Fibroblast of skin of right quadriceps (primary cell): ENCODE measurements at places on chromosomes 6 and 20.

GRCh38 chr6:167956491-167956890, 41.0 kb upstream of the KIF25 start:
- DNase-seq = no peak

GRCh38 chr6:7144872-7145584, 37.3 kb downstream of the RREB1 start:
- no peak for DNase-seq

DNA sequence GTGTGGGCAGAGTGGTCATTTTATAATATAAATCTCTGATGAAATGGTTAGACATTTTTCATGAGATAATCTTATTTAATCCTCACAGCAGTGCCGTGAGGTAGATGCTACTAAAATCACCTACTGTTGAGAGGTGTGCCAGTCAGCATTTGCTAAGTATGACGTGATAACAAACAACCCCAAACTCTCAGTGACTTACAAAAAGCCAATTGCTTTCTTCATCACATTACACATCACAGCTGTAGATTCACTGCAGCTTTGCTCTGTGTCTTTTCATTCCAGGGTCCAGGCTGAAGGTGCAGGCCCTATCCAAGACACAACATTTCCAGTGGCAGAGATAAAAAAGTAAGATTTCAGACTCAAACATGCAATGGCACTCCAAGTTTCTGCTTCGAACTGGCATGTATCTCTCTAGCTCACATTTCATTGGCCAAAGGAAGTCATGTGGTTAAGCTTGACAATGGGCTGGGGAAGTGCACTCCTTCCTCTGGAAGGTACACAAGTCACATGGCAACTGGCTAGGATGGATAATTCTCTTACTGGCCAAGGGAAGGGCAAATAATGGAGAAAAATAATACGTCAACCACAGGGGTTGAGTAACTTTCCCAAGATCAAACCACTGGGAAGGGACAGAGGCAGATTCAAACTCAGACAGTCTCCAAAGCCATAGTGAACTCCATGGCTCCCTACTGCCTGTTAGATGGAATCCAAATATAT, 69.5 kb upstream of the EPB41L1 start:
- DNase-seq = no peak

GRCh38 chr6:170583756-170584180, 669 bp downstream of the PDCD2 start:
- no peak for DNase-seq

DNA sequence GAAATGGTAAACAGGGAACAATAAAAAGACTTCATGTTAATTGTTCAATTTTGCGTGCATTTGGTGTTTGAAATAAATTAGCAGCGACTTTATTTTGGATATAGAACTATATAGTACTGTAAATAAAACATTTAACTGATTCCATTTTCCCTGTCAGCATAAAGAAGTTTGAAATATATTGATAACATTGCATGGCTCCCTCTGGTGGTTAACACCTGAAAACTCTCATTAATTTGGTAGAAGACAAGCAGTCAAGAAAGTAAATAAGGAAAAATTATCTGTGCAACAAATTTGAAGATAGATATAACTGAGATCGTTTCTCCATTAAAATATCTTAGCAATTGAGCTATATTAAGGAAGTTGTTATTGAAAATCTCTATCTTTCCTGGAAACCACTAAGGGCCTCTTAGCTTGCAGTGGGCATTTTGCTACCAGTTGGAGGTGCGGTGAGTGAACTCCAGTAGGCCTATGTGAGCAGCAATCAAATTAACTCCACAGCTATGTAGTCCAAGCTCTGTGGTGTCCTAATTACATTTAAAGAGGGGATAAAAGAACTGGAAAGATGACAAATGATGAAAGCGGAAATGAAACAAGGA, 435.7 kb upstream of the FKBP1C start:
- no peak for DNase-seq

DNA sequence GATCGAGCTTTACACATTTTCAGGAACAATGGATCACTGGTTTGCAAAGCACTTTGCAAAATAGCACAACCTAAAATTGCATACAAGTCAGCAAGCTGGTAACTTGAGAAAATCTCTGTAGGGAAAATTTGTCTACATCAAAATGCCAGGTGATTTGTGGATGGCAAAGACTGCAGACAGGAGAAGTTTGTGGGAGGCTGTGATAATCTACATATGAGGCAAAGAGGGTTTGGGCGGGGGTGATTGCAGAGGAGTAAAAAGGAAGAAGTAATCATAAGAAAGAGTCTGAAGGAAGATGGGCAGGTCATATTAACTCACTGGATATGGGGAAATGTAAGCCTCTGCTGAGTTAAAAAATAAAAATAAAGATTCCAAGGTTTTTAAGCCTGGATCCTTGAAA, 166.3 kb upstream of the STXBP5 start:
- no peak for DNase-seq

DNA sequence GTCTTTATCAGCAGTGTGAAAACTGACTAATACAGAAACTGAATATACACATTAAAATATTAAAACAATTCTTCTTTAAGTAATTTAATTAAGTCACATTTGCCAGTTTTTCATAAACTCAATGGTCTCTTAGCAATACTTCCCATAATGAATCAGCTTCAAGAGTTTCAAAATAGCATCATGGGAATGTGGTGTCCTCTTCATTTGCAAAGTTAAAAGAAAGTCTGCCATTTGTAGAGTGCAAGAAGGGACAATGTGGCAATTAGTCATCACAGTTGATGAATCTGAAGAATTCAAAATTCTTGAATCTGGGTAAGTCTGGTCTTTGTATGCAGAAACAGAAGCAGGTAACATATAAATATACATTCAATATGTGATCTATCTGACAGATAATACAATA, 38.7 kb downstream of the SYNE1 start:
- DNase-seq = peak; percentile 8

DNA sequence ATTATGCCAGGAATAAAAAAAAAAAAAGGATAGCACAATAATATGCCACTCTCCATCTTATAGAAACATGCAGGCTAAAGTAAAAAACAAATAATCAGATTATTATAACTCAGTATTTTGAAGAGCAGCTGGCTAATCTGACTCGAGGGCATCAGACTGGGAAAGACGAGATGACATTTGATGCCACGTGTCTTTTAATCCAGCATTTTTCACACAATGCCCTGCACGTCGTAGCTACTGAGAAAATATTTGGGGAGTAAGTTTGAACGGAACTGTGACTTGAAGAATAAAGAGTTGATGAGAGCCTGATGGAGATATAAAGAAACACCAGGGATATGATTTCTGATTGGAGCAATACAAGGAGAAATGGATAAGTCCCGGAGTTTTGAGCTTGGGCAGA, 237.7 kb downstream of the ARID1B start:
- no peak for DNase-seq

GRCh38 chr6:85050149-85050548, 285.8 kb upstream of the TBX18 start:
- DNase-seq = peak; percentile 18

DNA sequence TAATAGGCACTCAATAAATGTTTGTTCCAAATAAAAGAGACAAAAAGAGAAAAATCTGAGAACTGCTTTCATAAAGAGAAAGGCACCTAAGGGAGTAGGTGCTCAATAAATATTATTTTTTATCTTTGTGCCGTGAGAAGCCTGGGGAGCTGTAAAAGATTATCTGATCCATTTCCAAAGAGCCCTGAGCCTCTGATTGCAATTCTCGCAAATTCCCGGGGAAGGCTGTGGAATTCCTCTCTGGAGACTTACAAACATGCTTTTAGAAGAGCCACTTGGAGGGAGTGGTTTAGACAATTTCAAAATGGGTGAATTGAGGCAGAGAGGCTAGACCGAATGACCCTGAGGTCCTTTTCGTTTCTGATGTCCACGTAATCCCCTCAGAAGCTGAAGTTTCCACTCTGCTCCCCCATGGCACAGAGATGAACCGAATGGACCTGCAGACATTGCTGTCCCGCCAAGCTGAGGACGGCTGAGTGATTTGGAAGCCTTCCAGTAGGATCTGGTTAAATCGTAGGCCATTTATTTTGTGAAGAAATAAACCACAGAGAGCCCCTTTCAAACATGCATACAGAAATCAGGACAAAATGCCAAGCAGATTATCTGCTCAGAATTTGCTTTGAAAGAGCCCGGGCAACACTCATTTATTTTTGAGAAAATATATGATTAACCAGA, 77.8 kb downstream of the PKHD1 start:
- DNase-seq = no peak

DNA sequence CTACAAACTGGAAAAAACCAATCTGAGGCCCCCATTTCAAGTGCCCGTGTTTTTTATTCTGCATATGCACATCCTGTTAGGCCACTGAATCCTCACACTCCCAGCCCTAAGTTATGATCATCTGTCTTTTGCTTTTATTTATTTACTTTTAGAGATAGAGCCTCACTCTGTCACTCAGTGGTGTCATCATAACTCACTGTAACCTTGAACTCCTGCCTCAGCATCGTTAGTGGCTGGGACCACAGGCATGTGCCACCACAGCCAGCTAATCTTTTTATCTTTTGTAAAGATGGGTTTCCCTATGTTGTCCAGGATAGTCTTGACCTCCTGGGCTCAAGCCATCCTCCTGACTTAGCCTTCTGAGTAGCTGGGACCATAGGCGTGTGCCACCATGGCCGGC, 29.6 kb upstream of the CLDN20 start:
- no peak for DNase-seq

DNA sequence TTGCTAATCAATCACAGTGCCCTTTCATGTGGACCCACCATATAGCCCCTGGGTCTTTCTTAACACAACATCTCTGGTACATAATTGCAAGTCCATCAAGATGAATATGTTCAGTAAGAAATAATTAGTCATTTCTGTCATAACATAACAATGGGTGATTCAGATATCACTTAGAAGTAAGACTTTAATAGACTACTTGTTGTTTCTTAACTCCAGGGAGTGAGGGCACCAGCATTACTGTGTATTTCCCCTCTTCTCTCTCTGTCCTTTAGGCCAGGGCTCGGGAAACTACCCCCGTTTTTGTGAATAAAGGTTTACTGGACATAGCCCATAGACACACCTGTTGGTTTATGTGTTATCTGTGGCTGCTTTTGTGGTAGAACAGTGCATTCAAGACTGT, 123.5 kb downstream of the SLC24A3 start:
- DNase-seq = no peak

DNA sequence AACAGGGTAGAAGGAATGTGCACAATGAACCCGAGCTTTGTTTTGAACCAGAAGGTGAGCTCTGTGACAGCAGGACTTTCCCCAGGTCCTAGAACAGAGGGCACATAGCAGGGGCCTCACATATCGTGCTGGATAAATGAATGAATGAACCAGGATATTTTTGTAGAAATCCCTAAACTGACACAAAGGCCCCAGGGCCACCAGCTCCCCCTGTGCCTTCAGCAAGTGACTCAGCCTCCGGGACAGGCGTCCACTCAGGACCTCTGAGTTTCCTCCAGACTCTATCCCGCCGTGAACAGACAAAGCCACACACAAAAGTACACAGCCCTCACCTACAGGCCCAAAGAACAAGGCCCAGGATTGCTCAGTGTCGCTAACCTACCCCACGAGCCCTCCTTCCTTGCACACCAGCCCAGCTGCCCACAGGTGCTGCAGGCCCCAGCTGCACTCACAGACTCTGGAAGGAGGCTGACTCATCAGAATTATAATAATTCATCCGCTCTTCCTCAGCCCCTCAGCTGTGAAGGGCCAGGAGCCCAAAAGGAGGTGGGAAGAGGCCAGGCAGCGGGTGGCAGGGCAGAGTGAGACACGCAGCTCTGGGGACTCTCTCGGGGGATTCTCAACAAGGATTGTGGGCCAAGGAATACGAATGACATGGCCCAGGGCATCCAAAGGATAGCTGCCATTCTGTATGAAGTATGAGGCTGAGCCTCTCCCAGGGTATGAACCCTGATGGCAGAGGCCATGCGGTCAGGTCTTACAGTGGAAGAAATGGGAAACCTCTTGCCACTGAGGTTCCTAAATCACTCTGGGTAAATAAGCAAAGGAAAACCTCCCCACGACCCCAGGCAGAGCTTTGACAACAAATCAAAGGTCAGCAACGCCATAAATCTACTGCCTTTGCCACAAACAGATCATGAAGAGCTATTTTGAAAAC, 40.9 kb downstream of the SUMO4 start:
- DNase-seq = peak; percentile 27

- no peak for DNase-seq
These were observed 16.9 kb downstream of the KCNK15 start for GRCh38 chr20:44762466-44763140.

DNA sequence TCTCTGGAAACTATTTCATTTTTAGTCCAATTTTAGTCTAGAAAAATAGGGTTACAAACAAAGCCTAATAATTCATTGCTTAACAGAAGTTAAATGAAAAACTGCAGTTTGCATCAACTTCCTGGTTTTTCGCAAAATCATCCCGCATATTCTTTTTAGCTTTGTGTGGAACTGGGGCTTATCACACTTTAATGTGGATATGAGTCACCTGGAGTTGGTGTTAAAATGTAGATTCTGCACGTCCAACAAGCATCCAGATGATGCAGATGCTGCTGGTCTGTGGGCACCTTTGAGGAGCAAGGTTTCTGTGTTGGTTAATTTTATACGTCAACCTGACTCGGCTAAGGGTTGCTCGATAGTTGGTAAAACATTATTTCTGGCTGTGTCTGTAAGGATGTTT, 126.1 kb downstream of the PLCB4 start:
- DNase-seq = no peak

DNA sequence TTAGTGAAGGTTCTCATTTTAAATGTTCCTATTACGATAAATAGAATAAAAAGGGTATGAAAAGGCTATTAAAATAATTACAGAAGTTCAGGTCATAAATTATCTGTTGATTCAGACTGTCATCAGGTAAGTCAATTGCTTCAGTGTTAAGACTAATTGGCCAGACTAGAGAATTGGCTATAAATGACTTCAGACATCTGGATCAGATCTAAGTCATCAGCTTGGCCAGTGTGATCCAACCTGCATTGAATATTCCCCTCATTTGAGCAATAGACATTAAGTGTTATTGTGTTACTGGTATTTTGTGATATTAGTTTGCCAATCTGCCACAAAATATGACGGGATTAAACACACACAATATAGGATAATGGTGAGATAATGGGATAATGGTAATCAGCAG, 377.6 kb upstream of the CITED2 start:
- peak; percentile 46 for DNase-seq

- DNase-seq = peak; percentile 76
These were observed 73.6 kb downstream of the SLX4IP start for GRCh38 chr20:10508468-10509251.

DNA sequence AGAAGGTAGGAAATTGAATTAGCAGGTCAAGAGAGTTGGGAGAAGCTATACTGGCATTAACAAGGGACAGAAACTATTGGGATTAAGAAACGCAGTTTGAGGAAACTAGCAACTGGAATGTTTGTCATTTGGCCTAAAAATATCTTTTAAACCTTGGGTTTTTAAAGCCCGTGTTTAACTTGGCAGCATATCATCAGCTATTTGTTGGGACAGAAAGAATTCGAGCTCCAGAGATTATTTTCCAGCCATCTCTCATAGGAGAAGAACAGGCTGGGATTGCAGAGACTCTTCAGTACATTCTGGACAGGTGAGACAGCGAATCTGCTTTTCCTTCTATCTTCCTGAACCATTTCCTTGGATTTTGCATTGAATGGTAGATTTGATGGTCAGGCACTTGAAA, 17.8 kb downstream of the ACTR5 start:
- DNase-seq = no peak

GRCh38 chr6:75397656-75398465, 95.7 kb downstream of the FILIP1 start:
- DNase-seq = peak; percentile 61

- DNase-seq = peak; percentile 38
These were observed 6.0 kb upstream of the FASTKD5 start for GRCh38 chr20:3165473-3166337.

- no peak for DNase-seq
These were observed 117.5 kb downstream of the CEBPB start for GRCh38 chr20:50308166-50308512.

GRCh38 chr6:121222656-121223055, 111.6 kb downstream of the TBC1D32 start:
- DNase-seq = peak; percentile 59
